ENCODE measurements at places on chromosomes 3 and 15.

GRCh38 chr3:77186728-77187127 lies 146.8 kb downstream of the ROBO2 start:
- peak; percentile 7 for DNase-seq

- DNase-seq: no peak
These were observed 2.3 kb upstream of the TM4SF19 start for GRCh38 chr3:196340466-196340865.

- DNase-seq: no peak
These were observed 252.1 kb upstream of the ST8SIA2 start for GRCh38 chr15:92141607-92142006.

- no peak for DNase-seq
These were observed 4.6 kb downstream of the DENND6A start for GRCh38 chr3:57688291-57688690.

- no peak for DNase-seq
These were observed 14.4 kb upstream of the TM4SF4 start for GRCh38 chr3:149460117-149460516.

- no peak for DNase-seq
These were observed 36.3 kb downstream of the KNL1 start for GRCh38 chr15:40630313-40630712.

DNA sequence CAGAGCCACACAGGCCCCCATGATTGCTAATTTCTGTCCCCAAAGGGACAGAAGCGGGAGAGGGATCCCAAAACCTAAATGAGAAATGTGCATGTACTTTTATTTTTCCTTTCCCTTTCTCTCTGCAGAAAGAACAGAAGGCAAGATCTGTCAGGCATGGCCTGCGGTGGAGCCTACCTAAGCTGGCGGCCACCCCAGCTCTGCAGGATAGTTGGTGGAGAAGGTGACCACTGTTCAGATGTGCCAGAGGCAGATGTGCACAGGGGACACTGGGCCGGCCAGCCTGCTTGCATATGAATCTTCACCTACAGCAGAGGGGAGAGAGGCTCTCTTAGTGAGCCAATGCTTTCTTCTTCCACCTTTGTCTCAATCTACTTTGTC lies 2.1 kb upstream of the AMOTL2 start:
- no peak for DNase-seq

DNA sequence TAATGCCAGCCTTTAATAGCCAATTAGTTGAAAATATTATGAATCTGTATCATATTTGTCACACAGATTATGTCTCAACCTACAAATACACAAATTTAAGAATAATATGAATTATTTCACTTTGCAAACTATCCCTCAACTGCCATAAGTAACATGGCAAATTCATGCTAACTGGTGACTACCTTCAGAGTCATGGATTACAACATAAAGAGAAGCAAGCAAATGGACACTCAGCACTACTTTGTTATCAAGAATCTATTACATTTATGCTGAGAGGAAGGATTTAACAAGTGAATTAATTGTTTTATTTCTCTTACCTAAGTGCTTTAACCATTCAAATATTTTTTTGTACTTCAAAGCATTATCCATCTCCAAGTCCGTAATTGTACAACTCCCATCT lies 103.1 kb upstream of the BCL6 start:
- no peak for DNase-seq

DNA sequence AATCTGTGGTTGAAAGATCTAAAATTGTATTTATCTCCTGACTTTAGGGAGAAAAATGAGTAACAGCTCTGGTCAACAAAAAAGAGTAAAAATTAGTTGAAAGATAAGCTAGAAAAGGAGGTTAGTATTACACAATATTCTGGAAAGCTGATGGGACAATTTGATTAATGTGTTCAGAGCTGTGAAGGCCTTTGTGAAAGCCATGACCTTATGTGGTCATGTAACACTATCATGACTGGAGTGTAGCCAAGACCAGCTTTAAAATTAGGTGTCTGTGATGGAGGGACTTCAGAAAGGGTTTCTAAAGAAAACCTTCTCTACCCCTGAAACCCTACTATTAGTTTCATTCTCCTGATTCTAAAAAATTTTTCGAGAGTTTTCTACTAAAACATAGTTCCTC lies 127.2 kb downstream of the NFKBIZ start:
- DNase-seq: no peak

- DNase-seq: no peak
These were observed 19.2 kb upstream of the RAD18 start for GRCh38 chr3:8982509-8982908.

GRCh38 chr15:73346735-73347312 lies 21.9 kb downstream of the HCN4 start:
- DNase-seq: peak; percentile 69

Data from kidney tubule cell (primary cell).